ENCODE measurements at places on chromosomes 2 and 18. TPM values are rescaled to one million over a fixed set of nuclear protein-coding genes. Genes with fewer than 3 reads are reported as not detected.

CAMKMT gene
- total RNA-seq = 4.2 TPM

CTAGE1 gene
- total RNA-seq = not detected

CYP26B1 gene
- 89.4 TPM for total RNA-seq

MPPE1 gene
- 30.2 TPM for total RNA-seq

NYAP2 gene
- not detected for total RNA-seq

CFLAR gene
- 142 TPM for total RNA-seq

HOXD13 gene
- not detected for total RNA-seq

TUBA3E gene
- not detected for total RNA-seq

LYG1 gene
- 0.97 TPM for total RNA-seq

Data from lower leg skin (tissue), 4 donors.